ENCODE measurements at places on chromosomes 2 and 18.

DNA sequence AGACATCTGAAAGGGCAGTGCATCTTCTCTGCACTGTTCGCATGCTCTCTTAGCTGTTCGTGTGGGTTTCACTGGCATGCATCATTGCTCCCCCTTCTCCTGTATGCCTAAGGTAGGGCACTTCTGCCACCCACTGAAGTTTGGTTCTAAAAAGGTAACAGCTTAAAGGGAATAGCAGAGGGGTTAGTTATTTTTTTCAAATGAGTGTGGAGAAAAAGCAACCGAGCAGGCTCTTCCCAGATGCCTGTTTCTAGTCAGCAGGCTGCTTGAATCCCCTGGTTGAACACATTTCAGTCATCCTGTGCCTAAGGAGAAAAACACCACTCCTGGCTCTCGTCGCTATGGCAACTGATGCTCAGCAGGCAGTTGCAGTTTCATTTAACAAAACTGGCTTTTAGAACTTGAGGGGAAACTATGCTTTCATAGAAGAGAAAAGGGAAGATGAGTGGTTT, 69.8 kb upstream of the GALNT3 start:
- DNase-seq, result no peak

DNA sequence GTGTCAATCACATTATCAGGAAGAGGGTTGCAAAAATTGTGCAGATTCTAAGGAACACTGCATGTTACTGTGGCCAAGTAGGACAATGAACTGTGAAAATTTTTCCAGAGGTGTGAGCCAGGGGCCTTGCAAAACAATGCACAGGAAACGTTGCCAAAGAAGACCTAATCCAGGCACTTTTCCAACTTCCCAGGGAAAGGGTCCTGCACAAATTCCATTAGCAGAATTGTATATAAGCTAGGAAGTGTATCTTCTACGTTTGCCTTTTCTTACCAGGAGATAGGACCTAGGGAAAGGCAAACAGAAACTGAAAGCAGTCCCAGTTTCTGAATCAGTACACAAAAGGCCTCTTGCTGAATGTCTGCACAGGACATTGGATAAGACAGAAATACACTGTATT, 1888.3 kb upstream of the CELF4 start:
- no peak for DNase-seq

GRCh38 chr2:149388120-149388816, 57.9 kb downstream of the LYPD6 start:
- DNase-seq, result no peak

GRCh38 chr2:59684116-59684770, 869.2 kb downstream of the BCL11A start:
- no peak for DNase-seq

DNA sequence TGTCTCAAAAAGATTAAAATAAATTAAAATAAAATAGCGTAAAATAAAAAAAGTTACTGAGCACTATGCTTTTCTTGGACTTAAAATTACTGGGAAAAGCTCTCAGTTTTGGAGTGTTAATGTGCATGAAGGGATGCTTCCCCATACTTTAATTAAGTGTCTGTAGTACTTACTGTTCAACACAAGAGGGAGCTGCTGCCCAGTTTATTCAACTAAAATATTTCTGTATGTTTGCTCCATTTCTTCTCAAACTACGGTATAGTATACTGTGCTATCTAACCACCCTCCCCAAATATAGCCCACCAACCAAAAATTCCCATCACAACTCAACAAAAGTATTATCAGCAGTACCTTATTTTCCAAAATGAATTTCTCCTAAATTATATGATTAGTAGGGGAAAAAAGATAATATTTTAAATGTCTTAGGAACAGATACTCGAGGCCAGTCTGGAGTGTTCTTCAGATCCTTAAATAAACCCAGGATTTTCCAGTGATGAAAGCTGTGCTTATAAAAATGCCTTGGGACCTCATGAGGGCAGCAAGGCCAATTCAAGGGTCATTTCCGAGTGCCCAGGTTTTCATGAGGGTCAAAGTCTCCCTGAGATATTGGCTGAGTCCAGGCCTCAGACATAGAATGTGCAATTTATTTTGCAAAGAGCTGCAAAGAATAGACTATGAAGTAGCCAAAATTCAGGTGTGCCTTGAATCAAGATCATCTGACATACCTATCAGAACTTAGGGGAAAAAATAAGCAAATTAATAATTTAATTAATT, 64.1 kb downstream of the CHRNA1 start:
- no peak for DNase-seq

GRCh38 chr18:69631281-69631680, 230.6 kb downstream of the DOK6 start:
- no peak for DNase-seq

- peak; percentile 13 for DNase-seq
Observed at GRCh38 chr2:26982102-26982742, 11.8 kb downstream of the MAPRE3 start.

DNA sequence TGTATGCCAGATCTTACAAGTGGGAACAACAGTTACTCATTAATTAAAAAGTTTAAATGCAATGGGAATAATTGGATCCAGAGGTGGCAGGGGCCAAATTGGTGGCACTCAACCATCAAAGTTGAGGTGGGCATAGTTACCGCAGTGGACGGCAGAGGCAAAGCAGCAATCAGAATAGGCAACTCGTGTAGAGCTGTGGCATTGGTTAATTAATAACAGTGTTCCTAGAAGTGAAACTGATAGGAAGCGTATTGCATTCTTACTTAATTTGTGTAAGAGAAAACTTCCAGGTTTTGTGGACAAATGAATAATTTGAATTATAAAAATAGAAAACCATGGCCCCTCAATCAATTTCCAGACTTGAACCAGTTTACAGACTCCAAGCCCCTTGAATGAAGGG, 1068.2 kb upstream of the ACVR2A start:
- DNase-seq, result no peak

- DNase-seq, result no peak
Observed at GRCh38 chr2:45205985-45206384, 196.7 kb upstream of the SIX2 start.

DNA sequence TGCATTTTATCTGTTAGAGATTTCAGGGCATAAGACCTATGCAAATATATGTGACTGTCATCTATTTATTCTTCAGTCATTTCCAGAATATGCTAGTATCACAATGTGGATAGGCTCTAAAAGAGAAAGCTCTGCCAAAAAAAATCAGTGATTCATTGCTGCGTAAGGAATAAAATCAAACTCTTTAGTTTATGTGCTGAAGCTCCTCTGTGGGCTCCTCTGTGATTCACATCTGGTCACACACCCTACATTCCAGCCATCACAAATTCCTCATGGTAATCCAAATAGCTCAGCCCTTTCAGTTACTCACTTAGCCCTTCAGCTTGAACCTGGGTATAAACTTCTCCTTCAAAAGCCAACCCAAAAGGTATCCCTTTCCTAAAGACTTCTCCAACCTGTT, 21.4 kb downstream of the DLGAP1 start:
- no peak for DNase-seq

DNA sequence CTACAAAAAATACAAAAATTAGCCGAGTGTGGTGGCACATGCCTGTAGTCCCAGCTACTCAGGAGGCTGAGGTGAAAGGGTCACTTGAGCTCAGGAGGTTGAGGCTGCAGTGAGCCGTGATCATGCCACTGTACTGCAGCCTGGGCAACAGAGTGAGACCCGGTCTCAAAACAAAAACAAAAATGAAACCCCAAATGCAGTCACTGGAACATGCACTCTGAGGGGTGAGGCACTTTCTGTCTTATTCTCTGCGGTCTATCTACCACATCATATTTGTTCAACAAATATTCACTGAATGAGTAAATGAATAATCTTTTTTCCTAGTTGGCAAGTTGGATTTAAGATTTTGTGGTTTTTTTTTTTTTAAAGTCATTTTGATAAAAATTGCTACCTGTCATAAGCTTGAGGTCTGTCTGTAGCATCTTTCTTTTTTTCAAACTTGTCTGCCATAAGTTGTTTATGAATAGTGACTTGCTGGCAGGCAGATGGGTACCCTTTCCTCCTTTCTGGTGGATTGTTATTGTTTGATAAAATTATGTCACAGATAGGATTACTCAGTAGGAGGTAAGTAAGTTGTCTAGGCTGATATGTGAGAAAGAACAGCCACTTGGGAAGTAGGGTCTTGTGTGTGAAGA, 11.8 kb downstream of the CHRNA1 start:
- no peak for DNase-seq

GRCh38 chr2:9002637-9003365, 683 bp downstream of the MBOAT2 start:
- DNase-seq, result peak; percentile 13

DNA sequence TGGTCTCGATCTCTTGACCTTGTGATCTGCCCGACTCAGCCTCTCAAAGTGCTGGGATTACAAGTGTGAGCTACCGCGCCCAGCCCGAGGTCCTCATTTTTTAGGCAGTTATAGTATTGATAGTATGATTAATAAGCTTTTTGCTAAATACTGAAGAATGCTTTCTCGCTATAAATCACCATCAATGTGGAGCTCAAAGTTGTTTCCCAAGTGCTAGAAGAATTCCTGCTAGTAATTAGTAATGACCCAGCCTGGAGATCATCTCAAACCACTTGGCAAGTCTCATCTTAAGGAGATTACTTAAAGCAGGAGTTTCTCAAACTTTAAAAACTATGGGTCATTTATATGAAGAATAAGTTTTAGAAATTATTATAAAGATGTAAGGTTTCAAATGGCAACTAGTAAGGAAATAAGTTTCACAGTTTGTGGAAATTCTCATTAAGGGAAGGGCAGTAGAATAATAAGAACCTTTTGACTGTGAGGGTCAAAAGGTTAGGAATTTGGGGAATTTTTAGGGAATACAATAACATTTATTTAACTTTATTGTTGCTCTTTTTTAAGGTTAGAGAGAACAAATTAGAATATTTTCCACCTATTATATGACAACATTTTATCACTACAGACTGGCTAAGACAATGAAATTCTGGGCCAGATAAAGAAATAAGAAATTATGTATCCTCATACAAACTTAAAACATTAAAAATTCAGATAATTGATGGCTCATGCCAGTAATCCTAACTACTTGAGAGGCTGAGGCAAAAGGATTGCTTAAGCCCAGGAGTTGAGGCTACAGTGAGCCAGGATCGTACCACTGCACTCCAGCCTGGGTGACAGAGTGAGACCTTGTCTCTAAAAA, 148.6 kb upstream of the MAP3K20 start:
- DNase-seq, result no peak

Measured in activated naive CD4-positive, alpha-beta T cell treated with anti-CD3 and anti-CD28 coated beads, Interleukin-2, amount 50 U/mL, for 16 hours (primary cell).